Right cardiac atrium (tissue), 5 donors: ENCODE measurements at places on chromosomes 4 and X.

GRCh38 chr4:56007154-56007553 lies 58.4 kb downstream of the CEP135 start:
- no peak for DNase-seq

GRCh38 chr4:57044996-57045395 lies 65.2 kb downstream of the IGFBP7 start:
- DNase-seq, result no peak

GRCh38 chr4:119580293-119580692 lies 48.3 kb downstream of the PDE5A start:
- DNase-seq, result no peak

GRCh38 chr4:54228056-54228527 lies 1.0 kb upstream of the PDGFRA start:
- peak; percentile 79 for DNase-seq

GRCh38 chr4:188905248-188905647 lies 766.0 kb downstream of the TRIML1 start:
- no peak for DNase-seq

DNA sequence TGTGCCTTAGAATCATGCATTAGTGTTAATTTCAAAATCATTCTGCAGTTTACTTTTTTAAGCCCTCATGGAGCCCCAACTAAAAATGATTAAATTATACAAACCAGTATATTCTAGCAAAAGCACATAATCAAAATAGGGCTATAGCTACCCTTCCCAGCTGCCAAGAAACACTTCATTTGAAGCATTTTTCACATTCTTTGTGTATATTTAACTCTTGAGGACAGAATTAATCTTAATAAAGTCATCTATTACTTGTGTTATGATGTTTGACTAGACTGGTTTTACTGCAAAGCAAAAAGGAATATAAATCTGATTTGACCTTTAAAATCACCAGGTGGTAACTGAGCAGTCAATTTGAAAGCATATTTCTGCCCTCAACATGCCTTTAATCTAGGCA lies 145.1 kb downstream of the PRDM5 start:
- no peak for DNase-seq

- DNase-seq, result no peak
Measured at GRCh38 chr4:186861317-186861716, 137.7 kb upstream of the FAT1 start.

GRCh38 chrX:68867458-68868112 lies 38.8 kb downstream of the EFNB1 start:
- peak; percentile 27 for DNase-seq

DNA sequence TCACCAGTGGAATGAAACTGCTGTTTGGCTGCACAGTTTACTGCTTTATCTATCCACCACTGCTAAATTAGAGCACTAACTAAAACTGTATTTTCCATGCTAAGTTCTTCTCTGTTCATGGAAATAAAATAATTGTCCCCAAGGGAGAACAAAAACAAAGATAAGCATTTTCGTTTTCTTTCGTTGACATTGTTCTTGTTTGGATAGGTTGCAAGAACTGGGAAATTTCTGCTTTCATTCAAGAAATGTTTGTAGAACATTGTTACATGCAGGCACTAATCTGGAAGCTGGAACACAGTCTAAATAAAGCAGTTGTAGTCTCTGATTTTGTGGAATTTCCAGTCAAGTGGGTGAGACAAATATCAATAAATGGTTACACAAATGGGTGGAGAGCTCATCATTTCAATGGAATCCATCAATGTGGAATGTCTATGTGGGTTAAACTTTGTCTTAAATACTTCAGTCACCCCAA lies 5.8 kb upstream of the CXCL8 start:
- no peak for DNase-seq

- DNase-seq, result no peak
Measured at GRCh38 chr4:30380404-30380998, 339.7 kb upstream of the PCDH7 start.

- DNase-seq, result no peak
Measured at GRCh38 chr4:52256522-52256921, 205.4 kb downstream of the SPATA18 start.

GRCh38 chrX:97938706-97939105 lies 1055.0 kb downstream of the RPA4 start:
- no peak for DNase-seq

DNA sequence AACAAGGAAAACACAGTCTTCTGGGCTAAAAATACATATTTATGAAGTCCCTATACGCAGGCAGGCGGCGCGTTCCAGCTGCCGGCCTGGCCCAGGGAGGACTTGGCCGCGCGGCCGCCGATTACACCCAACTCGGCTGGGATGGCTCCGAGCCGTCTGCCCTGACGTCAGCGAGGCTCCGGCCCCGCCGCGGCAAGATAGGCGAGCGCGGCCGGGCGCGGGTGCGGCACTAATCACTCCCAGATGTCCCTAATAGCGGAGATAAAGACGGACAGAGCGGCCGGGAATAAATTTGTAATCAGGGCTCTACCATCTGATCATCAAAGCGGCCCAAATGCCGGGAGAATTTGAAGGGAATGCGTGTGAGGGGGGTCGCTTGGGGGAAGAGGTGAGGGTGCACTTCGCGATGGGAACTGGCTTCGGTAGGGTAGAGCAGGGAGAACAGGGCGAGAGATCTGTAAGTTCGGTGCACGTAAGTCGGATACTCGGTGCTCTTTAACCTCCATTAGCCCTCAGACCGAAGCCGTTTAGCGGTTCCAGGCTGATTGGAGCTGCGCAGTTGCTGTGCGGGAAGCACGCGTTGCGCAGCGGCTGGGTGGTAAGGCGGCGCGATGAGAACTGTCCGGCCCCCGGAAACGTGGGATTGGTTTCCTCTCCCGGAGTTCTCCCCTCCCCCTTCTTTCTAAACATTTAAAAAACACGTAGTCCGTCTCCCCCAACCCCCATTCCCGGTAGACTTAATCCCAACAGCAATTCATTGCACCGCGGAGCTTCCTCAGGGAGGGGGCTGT lies 7.7 kb downstream of the HAND2 start:
- peak; percentile 95 for DNase-seq

DNA sequence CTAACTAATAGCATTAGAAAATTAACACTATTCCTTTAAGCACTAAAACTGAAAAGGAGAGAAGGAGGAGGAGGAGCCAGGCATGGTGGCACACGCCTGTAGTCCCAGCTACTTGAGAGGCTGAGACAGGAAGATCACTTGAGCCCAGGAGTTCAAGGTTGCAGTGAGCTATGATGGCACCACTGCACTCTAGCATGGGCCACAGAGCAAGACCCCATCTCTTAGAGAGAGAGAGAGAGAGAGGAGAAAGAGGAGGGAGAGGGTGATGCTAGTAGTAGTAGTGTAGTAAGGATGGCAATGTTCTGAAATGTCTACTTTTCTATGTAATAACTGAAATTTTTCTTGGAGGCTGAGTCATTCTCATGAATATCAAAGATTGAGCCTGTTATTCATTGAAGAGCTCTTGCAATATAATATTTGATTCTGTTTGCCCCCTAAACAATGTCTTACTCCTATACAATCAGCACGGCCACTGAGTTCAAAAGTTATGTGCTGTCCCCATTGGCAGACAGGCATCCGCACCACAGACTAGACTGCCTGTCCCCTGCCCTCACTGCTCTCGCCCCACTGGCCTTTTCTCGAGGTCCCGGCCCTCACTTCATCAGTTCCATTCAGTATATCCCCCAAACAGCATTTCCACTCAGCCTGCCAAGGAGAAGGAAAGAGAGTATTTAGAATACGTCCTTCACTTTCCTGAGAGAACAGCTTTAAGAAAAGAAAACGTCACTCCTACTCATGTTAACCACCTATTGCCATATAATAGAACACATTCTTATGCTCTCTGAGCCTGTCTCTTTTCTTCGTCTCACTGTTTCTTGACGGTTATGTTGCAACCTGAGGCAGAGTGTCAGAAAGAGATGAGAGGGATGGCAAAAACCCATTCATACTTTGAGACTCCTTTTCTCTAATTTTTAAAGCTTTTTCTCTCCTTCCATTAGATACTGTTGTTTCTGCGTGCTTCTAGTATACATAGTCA lies 238.1 kb downstream of the PALLD start:
- DNase-seq, result no peak

GRCh38 chr4:49032440-49033161 lies 46.5 kb downstream of the CWH43 start:
- no peak for DNase-seq

DNA sequence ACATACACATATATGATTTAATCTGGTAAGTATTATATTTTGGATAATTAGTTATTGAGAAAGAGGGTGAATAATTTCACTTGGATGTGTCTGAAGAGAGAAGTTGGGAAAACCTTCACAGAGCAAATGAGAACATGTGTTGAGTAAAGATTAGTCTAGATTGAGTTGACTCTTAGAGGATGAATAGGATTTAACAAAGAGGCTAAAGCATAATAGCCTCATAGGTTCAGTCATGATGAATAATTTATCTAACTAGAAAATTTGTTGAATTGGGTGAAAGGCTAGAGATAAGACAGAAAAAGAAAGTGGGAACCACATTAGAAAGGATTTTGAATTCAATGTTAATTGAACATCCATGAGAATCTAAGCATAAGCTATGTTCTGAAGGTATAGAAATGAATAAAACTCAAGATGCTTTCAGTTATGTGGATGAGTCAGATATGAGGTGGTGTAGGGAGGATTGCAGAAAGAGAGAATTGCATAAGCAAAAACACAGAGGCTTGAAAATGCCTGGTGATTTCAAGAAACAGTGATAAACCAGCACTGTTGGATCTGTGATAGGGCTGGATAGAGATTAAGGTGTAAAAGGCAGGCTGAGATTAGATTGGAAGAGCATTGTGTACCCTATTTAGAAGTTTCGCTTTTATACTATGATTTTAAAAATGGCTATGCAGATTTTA lies 207.6 kb upstream of the NR3C2 start:
- no peak for DNase-seq

DNA sequence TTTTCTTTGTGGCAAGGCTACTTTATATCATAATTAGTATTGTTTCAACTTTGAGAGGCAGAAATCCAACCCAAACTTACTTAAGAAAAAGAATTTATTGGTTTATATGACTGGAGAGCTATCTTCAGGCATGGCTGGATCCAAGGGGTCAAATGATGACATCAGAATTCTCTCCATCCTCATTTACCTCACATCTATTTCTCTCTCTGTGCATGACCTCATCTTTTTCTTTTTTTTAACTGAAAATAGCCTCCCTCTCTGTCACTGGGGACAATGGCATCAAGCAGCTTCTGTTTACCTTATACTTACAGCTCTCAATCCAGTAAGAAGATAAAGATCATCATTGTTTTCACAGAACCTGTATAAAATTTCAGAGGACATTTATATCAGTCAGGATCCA lies 12.0 kb upstream of the EXOC1L start:
- DNase-seq, result no peak

GRCh38 chr4:139227729-139228404 lies 50.8 kb upstream of the ELF2 start:
- no peak for DNase-seq

GRCh38 chrX:38803243-38803587 lies 2.0 kb downstream of the MID1IP1 start:
- DNase-seq, result no peak

DNA sequence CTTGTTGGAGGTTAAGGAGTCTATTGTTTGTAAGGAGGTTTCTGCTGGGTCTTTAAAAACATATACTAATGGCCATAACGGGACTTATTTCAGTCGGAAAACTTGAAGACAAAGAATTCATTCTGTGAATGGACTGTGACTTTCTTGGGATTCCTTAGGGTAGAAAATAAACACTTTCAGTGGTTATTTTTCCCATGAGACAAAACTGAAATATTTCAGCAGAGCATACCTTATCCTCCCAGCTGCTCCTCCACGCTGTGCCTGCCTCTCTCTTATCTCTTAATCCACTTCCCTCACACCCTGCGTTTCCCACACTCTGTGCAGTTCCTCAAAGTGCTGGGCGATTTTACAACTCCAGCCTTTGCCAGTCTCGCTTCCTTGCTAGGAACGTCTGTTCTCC lies 47.1 kb upstream of the SORBS2 start:
- no peak for DNase-seq

GRCh38 chr4:74805601-74806000 lies 11.3 kb upstream of the BTC start:
- DNase-seq, result no peak

- DNase-seq, result no peak
Measured at GRCh38 chrX:97984641-97985040, 1100.9 kb downstream of the RPA4 start.

- no peak for DNase-seq
Measured at GRCh38 chrX:3582451-3582850, 131.0 kb downstream of the PRKX start.

DNA sequence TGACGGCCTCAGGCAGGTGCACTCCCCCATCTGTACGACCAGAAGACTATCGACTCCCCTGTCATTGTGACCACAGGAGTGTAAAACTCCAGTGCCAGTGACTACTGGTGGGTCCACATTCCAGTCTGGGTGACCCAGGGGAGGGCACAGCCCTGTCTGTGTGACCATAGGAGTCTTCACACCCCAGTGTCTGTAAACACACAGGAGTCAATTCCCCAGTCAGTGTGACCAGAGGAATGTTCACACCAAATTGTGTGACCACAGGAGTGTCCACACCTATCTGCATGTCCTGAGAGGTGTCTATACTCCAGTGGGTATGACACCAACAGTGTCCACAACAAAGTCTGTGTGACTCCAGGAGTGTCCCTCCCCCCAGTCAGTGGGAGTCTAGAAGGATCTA lies 12.0 kb downstream of the FTSJ1 start:
- DNase-seq, result no peak

- no peak for DNase-seq
Measured at GRCh38 chr4:98996056-98996764, 689 bp downstream of the METAP1 start.

DNA sequence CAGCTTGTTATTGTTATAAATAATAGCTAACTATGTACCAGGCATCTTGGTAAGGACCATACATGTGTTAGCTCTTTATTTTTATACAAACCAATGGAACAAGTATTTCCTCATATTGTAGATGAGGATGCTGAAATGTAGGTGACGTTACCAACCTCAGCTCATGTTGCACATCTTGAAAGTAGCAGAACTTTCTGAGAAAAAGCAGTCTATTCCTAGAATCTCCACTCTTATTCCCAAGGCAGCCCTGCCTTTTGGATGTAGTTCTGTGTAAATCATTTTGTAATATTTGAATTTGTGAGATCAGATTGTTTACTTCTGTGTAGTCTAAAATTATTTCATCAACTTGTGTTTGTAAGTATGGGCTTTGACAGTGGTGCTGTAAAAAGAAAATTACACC lies 5.3 kb downstream of the FHDC1 start:
- DNase-seq, result no peak

DNA sequence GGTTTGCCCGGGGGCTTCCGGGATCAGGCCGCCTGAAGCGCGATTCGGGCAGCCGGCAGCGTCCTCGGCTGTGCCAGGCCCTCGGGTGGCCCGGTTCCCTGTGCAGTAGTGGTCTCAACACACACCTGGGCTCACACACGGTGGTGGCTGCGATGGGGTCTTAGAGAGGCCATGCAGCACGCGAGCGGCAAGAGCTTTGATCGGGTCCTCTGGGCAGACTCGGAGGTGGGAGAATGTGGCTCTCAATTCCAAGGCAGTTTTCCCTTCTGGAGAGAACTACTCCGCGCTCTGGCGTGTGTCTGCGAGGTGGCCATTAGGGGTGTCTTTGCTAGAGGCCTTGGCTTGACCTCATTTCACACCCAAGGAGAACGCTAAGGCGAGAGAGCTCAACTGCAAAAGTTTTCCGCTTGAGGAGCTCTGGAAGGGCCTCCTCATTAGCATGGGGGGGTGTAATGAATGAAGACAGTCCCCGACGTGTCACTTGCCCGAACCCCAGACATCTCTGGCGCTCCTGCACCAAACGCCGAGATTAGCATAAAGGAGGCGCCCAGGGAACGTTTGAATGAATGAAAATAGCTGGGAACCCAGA lies 771 bp upstream of the RBPJ start:
- DNase-seq, result peak; percentile 74
